ENCODE measurements at places on chromosomes 4 and X. TPM values are rescaled to one million over a fixed set of nuclear protein-coding genes. Genes with fewer than 3 reads are reported as not detected.

COX7B2 gene
- not detected for total RNA-seq

HTN1 gene
- not detected for total RNA-seq

ARHGEF9 gene
- total RNA-seq, result 33.6 TPM

PQBP1 gene
- total RNA-seq, result 150 TPM

- H3K27ac ChIP-seq, result no peak overlapping the region
- no peak overlapping the region for H3K4me3 ChIP-seq
- peaks cover 6% of the 10 kb centered on the region for H3K36me3 ChIP-seq
Measured at GRCh38 chrX:147315483-147315882, 500.9 kb upstream of the CXorf51A start.

DNA sequence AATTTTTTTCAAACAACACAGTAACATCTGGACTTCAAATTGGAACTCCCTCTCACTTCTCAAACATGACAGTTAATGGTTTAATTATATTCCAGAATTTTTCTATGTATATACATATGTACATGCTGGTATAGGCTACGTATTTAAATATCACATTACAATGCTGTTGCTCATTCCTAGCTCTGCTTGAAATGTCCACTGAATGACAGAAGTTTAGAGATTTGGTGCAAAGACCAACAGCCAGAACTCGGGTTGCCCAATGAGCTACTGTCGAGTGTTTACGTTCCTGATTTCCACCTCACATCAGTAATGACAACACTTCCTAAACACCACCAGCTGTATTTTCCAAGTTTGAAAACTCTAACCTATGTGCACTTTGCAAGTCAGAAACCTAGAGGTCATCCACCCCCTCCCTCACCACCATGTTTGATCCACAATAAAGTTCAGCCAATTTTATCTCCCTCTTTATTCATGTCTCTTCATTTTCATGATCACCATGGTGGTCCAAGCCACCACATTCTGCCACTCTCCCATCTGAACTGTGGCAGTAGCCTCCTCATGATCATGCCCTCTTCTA, 49.3 kb upstream of the RPL34 start:
- H3K36me3 ChIP-seq, result no peaks in the 10 kb centered on the region
- no peaks in the 10 kb centered on the region for H3K27me3 ChIP-seq
- no peak overlapping the region for H3K27ac ChIP-seq
- no peaks in the 10 kb centered on the region for H3K4me1 ChIP-seq

GRCh38 chr4:13706120-13706519, 78.6 kb upstream of the BOD1L1 start:
- DNase-seq, result peak; percentile 80
- peaks cover 51% of the 10 kb centered on the region for H3K4me1 ChIP-seq
- peak overlapping the region; percentile 63 for H3K4me3 ChIP-seq
- no peaks in the 10 kb centered on the region for H3K36me3 ChIP-seq
- H3K27me3 ChIP-seq, result no peaks in the 10 kb centered on the region
- H3K27ac ChIP-seq, result peak overlapping the region; percentile 95

GRCh38 chrX:113400193-113400704, 559.6 kb upstream of the AMOT start:
- DNase-seq, result peak; percentile 24
- no peaks in the 10 kb centered on the region for H3K36me3 ChIP-seq
- H3K4me1 ChIP-seq, result peaks cover 7% of the 10 kb centered on the region
- no peak overlapping the region for H3K4me3 ChIP-seq

GRCh38 chrX:32448945-32449344, 762.4 kb downstream of the DMD start:
- peaks cover 59% of the 10 kb centered on the region for H3K27me3 ChIP-seq
- no peaks in the 10 kb centered on the region for H3K36me3 ChIP-seq
- H3K27ac ChIP-seq, result no peak overlapping the region
